ENCODE measurements at places on chromosomes 3 and 15.
A peak's percentile ranks its signal among the peaks of the same experiment; 100 is the strongest.

GRCh38 chr3:38827791-38828190 lies 11.8 kb upstream of the SCN10A start:
- DNase-seq, result no peak

GRCh38 chr15:69104050-69104750 lies 56.2 kb upstream of the GLCE start:
- DNase-seq, result no peak

DNA sequence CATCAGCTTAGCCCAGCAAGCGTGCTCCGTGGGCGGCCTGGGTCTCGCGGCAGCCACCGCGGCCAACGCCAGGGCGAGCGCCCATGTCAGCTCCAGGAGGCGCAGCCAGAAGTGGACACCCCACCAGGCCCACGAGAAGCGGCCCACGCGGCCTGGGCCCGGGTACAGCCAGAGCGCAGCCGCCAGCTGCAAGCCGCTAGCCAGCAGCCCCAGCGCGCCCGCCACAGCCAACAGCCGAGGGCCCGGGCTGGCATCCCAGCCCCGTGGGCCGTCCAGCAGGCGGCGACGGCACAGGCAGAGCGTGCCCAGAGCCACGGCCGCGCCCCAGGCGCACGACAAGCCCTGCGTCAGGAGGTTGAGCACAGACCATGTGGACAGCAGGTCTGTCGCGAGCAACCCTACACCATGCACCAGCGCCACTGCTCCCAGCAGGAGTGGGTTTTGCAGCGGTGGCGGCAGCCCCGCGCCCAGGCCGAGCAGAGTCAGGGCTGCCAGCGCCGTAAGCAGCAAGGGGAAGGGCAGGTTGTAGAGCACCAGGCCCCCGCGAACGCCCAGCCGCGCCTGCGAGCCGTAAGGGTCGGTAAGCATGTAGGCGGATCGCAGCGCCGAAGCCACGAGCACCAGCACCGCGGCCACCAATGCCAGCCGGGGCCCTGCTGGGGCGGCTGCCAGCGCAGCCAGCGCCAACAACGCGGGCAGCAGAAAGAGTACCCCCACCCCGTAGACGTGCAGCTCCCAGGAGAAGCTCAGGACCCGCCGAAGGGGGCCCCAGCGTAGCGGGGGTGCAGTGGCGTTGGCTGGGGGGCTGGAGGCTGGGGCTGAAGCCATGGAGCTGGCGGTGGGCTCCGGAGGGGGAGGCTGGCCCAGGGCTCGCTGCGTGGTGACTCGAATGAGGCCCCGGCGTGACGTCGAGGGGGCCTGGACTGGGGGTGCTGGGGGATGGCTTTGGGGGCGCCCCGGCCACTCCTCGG lies 4.9 kb downstream of the PRRT3 start:
- DNase-seq, result peak; percentile 78

DNA sequence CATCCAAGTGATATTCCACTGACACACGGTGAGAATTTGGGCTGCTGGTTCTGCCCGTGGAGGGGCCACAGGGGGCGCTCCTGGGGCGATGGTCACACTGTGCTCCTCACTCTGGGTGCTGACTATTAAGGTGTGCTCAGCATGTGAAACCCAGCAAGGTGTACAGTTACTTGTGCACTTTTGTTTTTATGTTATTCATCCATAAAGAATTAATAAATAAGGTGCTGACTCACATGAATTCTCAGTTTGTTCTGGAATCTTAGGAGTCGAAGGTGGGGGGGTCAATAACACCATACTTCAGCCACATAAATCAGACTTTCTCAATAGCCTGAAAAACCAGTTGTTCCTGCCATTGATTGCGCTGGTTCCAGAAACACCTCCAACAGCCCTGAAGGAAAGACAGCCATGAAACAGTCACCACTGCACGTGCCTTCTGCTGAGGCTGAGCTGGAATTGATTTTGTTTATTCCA lies 53.5 kb upstream of the SPATA12 start:
- no peak for DNase-seq

GRCh38 chr3:99400352-99400751 lies 238.0 kb upstream of the COL8A1 start:
- DNase-seq, result no peak

DNA sequence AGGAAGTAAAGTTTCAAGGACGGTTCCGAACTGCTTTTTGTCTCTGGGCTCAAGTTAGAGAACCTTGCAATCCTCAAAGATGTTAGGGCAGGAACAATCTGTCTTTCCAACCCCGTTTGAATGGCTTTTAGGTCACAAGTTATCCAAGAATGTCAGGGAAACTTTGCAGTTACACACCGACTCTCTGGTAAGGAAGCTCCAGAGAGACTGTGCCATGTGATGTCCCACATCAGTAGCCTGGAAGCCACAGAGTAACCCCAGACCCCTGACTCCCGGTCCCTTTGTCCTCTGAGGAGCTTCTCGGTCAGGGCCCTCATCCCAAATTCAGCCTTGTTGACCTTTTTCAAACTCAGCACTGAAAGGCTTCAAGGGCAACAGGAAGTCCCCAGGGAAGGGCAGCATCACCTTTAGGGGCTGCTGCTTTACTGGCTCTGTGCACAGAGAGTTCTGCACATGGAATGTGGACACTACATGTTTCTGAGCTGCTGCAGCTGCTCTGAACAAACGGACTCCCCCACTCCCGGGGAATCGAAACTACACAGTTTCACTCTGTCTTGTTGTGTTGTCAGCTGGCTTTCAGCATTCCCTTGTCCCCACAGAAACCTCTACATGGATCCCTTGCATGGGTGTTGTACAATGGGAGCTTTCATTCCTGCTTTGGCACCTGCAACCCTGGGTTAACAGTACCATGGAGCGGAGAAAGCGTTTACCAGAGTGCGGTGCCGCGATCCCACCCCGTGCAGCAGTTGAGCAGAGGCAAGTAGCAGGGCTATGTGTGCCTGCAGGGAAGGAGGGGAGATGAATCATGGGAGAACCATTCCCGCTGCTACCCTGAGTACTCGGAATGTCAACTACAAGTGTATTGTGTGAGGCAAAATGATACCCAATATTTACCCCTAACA lies 408.2 kb upstream of the THBS1 start:
- peak; percentile 23 for DNase-seq

- DNase-seq, result peak; percentile 49
Observed at GRCh38 chr3:3799173-3800079, at the start of gene LRRN1. LRRN1 (plus strand) TSS chr3:3799431; CDS start chr3:3844642, 45,211 bp downstream.

- no peak for DNase-seq
Observed at GRCh38 chr15:59400103-59400813, 27.6 kb upstream of the MYO1E start.

DNA sequence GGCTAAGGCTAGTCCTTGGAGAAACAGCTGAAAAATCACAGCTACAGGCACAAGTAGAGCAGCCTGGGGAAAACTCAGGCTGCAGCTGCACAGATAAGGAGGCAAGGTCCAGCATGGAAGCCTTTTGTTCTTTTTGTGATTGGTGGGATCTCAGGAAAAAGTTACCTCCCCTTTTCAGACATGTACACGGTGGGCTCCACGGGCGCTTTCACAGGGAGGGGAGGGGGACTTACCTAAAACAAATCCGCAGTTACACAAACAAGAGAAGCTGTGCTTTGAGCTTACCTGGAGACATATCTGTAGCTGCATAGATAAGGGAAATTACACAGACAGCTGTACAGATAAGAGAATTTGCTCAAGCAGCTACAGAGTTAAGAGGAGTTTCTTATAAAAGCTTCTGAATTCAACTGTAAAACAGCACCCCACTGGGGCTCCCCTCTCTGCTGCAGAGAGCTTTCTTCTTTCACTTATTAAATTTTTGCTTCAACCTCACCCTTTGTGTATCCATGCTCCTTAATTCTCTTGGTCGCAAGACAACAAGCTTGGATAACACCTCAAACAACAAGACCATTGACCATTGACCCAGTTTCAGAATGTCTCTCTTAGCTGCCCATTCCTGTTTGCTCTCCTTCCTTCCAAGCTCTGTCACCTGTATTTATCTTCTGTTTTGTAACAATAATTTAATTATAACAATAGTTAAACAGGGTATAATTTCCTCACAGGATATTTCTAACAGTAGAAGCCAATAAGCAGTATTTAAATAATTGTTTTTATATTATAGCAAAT lies 10.9 kb upstream of the CD200 start:
- no peak for DNase-seq

DNA sequence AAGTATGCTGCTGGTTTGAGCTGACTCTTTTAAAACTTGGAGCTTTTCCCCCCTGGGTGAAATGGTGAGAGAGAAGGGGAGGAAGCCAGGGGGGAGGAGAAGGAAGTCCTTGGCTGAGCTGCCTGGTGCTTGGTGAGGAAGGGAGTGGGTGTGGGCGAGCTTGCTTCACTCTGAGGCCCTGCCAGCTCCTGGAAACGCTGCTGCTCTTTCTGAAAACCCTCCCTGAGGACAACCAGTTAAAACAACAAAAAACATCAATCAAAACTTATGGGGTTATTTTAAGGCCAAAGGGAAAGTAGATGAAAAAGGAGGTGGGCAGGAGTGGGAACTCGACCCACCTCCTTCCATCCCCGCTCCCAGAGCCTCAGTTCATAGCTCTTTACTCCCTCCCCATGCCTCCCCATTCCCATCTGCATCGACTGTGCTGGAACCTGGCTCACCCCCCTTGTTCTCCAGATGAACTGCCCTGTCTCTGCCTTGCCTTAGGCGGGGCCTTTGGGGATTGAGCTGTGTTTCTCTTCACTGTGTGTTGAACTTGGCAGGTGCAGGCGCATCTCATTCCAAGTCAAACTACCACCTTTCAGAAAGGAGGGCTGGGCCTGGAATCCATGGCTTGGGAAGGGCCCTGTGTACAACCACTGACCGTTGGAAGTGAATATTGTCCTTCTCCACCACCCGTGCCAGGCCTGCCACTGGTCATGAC lies 166.1 kb downstream of the ZNF621 start:
- no peak for DNase-seq

GRCh38 chr3:96779810-96780209 lies 34.6 kb upstream of the EPHA6 start:
- no peak for DNase-seq

DNA sequence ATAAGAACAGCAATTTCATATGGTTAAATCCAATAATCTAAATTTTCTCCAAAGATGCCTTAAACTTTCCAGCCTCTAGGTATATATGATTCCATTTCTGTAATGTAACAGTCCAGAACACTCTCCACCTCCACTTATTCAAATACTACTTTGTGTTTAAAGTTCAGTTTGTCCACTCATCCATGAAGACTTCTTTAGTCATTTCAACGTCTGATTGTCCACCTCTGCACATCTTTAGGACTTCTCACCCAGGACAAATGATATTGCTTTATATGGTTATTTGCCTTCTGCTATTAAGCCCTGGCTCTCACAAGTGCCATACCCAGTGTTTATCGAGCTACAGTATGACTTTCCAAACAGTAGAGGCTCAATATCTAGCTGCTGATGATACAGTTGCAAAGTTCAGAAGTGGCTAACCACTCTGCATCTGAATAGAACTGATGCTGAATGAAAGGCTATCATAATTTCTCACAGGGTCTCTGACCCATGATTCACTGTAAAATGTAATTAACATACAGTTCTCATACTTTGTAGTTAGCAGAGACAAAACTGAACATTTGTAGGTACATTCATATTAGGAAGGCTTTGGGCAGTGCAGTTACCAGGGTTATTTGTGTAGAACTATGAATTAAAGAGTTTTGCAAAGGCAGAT lies 93.7 kb upstream of the MBNL1 start:
- no peak for DNase-seq

DNA sequence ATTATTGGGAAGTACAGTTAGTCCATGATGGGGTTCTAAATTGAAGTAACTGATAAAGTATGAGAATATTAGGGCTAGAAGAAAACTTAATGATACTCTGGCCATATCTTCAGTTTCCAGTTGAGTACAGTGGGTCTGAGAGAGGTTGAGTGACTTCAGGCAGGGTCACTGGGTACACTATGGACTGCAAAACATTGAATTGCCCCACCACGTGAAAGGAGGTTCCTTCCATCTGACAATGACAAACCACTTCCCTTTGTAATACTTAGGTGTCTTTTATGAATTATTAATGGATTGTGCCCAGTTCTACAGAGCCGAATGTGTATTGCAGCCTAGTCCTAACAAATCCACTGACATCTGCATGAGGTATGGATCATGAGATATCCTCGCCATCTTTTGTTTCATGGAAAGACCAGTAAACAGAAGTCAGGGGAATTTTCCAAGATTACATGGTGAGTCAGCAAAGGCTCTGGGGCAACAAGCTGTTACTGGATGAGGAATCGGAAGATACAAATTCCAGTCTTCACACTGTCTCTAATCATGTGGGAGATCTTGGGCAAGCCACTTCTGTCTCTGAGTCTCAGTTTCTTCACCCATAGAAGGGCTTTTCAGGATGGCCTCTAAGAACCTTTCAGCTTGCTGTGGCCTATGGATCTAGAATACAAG lies 66.5 kb upstream of the BCL6 start:
- peak; percentile 17 for DNase-seq

DNA sequence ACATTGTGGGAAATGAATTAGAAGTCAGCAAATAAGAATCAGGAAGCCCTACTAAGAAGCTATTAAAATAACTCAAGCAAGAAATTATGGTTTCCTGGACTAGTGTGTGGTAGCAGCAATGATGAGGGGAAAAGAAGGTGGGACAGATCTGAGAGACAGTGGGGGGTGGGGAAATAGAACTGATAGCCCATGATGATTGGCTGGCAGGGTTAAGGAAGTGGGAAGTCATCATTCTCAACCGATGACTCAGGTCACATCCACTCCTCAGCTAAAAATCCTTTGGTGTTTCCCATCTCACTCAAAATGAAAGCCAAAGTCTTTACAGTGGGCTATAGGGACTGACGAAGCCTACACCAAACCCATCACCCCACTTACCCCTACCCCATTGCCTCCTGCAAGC lies 153.9 kb upstream of the ARHGEF26 start:
- DNase-seq, result no peak

- no peak for DNase-seq
Observed at GRCh38 chr3:23440416-23441294, 237.5 kb downstream of the UBE2E2 start.

GRCh38 chr3:154956815-154957214 lies 123.3 kb upstream of the MME start:
- DNase-seq, result no peak

DNA sequence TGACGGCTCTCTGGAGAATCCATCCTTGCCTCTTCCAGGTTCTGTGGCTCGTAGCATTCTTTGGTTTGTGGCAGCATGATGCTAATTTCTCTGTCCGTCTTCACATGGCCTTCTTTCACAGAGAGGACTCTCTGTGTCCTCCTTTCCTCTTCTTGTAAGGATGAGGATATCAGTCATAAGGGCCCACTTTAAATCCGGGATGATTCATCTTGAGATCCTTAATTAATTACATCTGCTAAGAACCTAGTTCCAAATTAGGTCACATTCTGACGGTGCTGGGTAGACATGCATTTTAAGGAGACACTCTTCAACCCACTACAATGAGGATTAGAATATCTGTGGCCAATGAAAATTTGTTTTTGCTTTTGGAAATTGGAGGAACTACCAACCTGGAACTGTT lies 15.7 kb upstream of the GXYLT2 start:
- DNase-seq, result no peak

- DNase-seq, result no peak
Observed at GRCh38 chr3:53175613-53176540, 14.9 kb downstream of the PRKCD start.

- DNase-seq, result no peak
Observed at GRCh38 chr15:49273734-49274318, 103.8 kb downstream of the GALK2 start.
